Suppressor macrophage treated with lipopolysaccharide for 1 hour (primary cell): ENCODE measurements at places on chromosomes 6 and 20.

- DNase-seq = no peak
Observed at GRCh38 chr6:114419175-114419574, 76.4 kb upstream of the HS3ST5 start.

DNA sequence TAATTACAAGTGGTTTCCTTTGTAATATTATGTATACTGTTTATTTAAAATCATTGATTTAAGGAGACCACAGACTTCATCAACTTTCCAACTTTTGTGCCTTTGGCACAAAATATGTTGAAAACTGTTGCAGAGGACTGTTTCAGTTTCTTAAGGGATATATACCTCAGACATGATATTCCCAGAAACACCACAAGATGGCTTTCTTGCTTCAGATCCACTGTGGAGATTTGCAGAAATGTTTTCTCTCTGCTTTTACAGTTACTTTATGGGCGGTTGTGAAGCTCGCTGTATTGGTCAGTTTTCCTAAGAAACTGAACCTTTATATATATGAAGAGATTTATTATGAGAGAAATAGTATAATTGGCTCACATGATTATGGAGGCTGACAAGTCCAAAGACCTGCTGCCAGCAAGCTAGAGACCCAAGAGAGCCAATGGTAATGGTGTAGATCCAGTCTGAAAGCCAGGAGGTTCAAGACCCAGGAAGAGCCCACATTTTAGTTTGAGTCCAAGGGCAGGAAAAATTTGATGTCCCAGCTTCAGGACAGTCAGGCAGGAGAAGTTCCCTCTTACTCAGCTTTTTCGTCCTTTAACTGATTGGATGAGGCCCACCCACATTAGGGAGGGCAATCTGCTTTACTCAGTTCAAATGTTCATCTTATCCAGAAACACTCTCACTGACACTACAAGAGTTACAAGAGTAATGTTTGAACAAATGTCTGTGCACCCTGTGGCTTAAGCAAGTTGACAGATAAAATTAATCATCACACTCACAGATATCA is 12.8 kb downstream of the ME1 start:
- peak; percentile 78 for DNase-seq

- no peak for DNase-seq
Observed at GRCh38 chr20:20663841-20664240, 48.6 kb downstream of the RALGAPA2 start.

GRCh38 chr6:163405412-163406309 is 8.9 kb upstream of the QKI start:
- DNase-seq = peak; percentile 78

- no peak for DNase-seq
Observed at GRCh38 chr6:29517245-29517644, 29.5 kb upstream of the MAS1L start.

- DNase-seq = no peak
Observed at GRCh38 chr6:99307295-99307907, 42.1 kb downstream of the FAXC start.

DNA sequence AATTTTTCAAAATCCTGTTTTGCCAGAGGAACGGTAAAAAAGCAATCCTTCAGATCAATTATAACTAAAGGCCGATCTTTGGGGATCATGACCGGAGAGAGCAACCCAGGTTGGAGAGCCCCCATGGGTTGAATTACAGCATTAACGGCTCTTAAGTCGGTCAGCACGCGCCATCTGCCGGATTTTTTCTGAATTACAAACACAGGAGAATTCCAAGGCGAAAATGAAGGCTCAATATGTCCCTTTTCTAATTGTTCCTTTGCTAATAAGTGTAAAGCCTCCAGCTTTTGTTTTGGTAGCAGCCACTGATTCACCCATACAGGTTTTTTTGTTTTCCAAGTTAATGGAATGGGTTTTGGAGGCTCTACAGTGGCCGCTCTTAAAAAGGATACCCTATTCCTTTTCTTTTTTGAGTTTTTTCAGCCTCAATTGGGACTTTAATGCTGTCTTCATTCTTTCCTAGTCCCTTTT is 16.9 kb upstream of the PTCRA start:
- peak; percentile 84 for DNase-seq

- peak; percentile 62 for DNase-seq
Observed at GRCh38 chr6:132669690-132670291, 10.8 kb upstream of the TAAR1 start.

GRCh38 chr6:79111549-79111948 is 33.5 kb upstream of the PHIP start:
- DNase-seq = no peak

- peak; percentile 75 for DNase-seq
Observed at GRCh38 chr6:16712255-16712930, 48.9 kb downstream of the ATXN1 start.

- no peak for DNase-seq
Observed at GRCh38 chr20:1636621-1637020, 16.8 kb upstream of the SIRPB1 start.

GRCh38 chr20:46694484-46694883 is 5.2 kb upstream of the TP53RK start:
- DNase-seq = peak; percentile 57

GRCh38 chr6:44381739-44382138 is 5.8 kb upstream of the CDC5L start:
- peak; percentile 96 for DNase-seq

DNA sequence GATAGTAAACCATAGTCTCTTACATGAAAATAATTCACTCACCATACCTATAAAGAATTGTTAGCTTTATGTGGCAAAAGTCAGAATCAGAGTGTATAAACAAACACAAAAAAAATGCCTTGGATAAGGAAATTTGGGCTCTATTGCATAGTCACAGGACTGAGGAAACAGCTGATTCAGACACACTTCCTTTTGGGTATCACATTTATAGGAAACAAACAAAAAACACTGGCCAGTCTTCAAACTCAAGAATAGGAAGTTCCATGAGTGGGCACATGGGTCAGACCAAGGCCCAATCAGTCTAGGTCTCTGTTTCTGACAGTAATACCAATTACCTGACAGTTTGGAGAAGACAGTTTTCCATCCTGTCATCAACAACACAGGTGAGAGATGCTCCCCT is 8.0 kb downstream of the SLC18B1 start:
- DNase-seq = peak; percentile 50

DNA sequence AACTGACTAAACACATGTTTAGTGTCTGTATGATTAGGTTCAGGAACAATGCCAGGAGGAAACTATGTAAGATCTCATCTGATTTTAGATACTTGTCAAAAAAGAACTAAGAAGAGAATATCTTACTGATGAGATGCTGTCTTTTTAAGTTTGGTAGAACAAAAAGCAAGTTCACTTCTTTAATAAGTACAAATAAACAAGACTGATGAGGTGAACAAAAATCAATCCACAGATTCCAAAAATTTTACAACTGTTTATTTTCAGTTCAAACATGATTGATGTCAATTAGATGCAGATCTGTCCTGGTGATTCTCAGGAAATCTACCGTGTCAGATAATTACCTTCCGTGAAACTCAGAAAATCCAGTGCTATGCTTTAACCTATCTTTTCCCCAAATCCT is 24.9 kb downstream of the EPHA7 start:
- no peak for DNase-seq

DNA sequence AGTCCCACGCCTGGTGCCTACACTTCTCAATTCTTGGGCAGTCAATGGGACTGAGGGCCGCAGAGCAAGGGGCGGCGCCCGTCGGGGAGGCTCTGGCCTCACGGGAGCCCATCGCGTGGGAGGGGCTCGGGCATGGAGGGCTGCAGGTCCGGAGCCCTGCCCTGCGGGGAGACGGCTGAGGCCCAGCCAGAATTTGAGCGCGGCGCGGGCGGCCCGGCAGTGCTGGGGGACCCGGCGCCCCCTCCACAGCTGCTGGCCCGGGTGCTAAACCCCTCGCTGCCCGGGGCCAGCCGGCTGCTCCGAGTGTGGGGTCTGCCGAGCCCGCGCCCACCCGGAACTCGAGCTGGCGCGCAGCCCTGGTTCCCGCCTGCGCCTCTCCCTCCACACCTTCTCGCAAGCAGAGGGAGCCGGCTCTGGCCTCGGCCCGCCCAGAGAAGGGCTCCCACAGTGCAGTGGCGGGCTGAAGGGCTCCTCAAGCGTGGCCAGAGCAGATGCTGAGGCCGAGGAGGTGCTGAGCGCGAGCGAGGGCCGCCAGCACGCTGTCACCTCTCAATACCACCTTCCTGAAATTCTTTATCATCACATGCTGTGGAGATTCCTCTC is 58.5 kb downstream of the BAK1 start:
- DNase-seq = no peak

- no peak for DNase-seq
Observed at GRCh38 chr6:169685860-169686259, 16.0 kb downstream of the WDR27 start.

- DNase-seq = peak; percentile 8
Observed at GRCh38 chr20:46269372-46269771, 38.9 kb downstream of the CDH22 start.

DNA sequence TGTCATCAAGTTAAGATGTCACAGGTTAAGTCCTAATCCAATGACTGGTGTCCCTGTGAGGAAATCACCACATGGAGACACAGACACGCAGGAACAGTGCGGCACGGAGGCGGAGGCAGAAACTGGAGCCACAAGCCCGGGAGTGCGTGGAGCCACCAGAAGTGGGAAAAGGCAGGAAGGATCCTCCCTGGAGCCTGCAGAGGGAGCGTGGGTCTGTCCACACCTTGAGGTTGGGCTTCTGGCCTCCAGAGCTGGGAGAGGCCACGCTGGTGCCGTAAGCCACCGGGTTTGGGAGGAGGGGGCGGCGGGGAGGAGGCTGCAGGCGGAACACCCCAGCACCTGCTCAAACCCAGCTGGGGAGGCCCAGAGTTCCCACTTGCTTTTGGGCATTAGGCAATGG is 3.8 kb downstream of the CABLES2 start:
- DNase-seq = no peak

DNA sequence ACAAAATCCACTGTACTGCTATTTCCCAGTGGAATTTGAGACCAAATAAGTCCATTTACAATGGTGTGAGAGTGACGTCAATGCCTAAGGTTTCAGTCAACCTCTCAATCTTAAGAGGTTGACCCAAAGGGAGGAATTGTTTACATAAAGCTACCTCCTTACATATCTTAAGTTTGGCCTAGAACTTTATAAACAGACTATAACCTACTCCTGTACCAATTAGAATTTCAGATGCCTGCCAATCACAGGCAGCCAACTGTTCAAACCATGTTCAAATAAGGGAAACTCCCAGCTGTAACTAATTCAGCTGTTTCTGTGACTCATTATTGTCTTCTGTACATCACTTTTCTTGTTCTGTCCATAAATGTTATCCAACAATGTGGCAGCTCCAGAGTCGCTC is 14.5 kb downstream of the LGSN start:
- DNase-seq = no peak

DNA sequence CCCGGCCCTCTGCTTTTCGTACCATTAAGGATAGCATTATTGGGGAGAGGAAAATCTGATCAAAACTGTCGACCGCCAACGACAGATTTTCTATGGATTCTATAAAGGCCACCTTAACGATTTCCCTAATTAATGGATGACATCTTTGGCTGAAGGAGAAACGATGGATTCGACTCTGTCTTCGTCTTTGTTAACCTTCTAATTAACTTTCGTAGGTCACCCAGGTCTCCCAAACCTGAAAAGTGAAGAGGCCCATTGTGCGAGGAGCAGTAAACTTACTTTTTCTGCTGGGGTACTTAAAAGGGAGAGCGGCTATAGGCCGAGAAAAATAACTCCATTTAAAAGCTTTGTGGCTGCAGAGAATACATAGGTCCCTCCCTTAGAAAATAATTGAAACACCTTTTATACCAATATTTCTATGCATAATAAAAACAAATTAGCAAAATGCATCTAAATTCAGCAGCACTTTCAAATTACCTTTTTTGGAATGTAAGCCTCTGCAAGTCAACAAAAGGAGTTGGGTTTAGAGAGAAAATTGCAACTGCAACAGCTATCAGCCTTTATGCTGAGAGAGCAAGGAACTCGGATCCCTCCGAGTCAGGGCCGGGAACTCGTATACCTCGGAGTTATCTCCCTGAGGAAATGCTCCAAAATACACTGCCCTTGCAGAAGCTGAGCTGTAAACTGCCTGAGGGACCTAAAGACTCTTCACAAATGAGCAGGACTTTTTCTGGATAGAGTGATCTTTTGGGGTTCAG is 31.4 kb upstream of the NR2E1 start:
- DNase-seq = no peak

- DNase-seq = no peak
Observed at GRCh38 chr6:77876300-77876699, 223.5 kb downstream of the MEI4 start.

DNA sequence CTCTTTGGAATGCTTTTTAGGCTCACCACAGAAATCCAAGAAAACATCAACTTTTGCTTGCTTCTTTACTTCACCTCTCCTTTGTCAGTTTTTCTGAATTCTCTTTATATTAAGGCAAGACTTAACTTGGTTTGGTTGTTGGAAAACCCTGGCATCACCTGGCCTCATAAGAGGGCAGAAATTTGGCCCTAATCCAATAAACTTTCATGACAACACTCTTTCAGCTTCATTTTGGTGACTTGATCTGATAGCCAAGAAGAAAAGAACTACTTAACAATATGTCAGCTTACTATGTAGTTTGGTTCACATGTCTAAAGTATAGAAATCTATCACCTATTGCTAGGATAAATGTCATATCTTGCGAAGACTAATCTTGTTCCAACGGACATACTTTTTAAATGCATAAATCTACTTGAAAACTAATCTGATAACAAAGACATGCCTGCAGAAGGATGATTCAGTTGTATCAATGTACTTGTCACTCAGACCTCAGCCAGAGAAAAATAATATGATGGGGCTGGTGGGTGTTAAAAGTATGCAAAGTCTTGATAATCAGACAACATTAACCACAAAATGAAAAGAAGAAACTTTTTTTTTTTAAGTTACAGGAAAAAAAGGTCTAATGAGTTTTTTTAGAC is 19.3 kb upstream of the HBS1L start:
- no peak for DNase-seq

DNA sequence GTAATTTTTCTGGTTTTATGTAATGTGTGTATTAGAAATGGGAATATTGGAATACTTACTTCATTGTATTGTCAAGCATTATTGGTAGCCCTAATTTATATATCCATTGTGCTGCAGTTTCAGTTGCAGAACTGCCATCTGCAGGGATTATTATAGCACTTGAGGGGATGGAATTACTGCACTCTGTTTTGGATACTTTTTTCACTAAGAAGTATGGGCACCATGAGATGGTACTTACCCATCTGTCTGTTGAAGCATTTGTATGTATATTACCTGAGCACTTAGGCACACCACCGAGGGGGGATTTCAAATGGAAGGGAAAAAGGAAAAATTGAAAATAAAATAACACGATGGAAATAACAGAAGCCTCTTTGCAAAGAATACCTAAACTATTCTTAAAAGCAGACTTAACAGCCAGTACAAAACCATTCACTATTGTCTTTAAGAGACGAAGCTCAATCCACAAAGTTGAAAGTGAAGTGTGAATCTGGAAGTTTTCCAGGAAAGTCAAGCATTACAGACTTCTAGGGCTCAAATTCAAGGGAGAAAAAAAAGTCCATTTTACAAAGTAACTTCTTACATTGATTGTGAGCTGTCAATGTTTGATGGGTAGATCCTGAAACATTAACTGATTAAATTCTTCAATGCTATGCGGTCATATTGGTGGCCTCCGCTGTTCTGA is 318.7 kb downstream of the SOX4 start:
- no peak for DNase-seq

- DNase-seq = no peak
Observed at GRCh38 chr20:59481477-59482018, 122.8 kb upstream of the PHACTR3 start.
